Stomach (tissue), 19 donors: ENCODE measurements at places on chromosomes 7 and 10. TPM values are rescaled to one million over a fixed set of nuclear protein-coding genes. Genes with fewer than 3 reads are reported as not detected.

NXPH1 gene
- not detected for total RNA-seq

FKBP9 gene
- total RNA-seq = 869 TPM

PKD2L1 gene
- total RNA-seq = not detected

GRID2IP gene
- 0.37 TPM for total RNA-seq

TMEM176B gene
- total RNA-seq = 108 TPM

- H3K27ac ChIP-seq = no peak overlapping the region
- H3K36me3 ChIP-seq = peaks cover 99% of the 10 kb centered on the region
- peaks cover 5% of the 10 kb centered on the region for H3K4me1 ChIP-seq
- H3K27me3 ChIP-seq = no peaks in the 10 kb centered on the region
These were observed 60.1 kb downstream of the RABGEF1 start for GRCh38 chr7:66800591-66800990.

GRCh38 chr7:20783700-20784387, 2.8 kb downstream of the SP8 start:
- H3K4me1 ChIP-seq = peaks cover 39% of the 10 kb centered on the region
- peak overlapping the region; percentile 47 for H3K4me3 ChIP-seq
- H3K36me3 ChIP-seq = no peaks in the 10 kb centered on the region
- H3K27ac ChIP-seq = no peak overlapping the region
- peaks cover 100% of the 10 kb centered on the region for H3K27me3 ChIP-seq

DNA sequence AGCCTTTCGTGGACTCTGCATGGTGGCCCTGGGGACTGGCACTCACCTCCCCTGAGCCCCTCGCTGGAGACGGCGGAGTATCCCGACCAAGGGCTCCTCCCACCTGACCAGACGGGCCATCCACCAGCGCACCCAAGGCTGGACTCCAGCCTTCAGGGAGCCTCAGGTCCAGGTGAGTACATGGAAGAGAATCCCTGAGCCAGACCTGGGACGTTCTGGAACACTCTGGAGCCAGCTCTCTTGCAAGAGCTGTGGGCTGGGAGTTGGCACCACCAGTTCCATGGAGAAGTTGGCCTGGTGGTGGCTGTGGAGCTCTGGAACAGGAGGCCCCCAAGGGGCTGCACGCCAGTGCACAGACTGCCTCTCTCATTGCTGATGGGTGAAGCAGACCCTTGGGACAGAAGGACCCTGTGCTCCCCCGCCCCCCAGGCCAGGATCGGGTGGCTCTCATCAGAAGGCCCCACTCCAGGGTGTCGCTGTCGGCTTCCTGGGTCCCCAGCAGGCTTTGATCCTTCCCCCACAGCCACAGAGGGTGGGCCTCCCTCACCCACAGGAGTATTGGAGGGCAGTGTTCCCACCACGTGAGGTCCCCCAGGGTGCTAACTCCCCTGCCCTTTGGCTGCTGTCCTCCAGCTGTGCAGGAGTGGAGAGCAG, 189.9 kb downstream of the EBF3 start:
- H3K27me3 ChIP-seq = no peaks in the 10 kb centered on the region
- H3K27ac ChIP-seq = no peak overlapping the region
- H3K4me3 ChIP-seq = no peak overlapping the region
- H3K4me1 ChIP-seq = no peaks in the 10 kb centered on the region

DNA sequence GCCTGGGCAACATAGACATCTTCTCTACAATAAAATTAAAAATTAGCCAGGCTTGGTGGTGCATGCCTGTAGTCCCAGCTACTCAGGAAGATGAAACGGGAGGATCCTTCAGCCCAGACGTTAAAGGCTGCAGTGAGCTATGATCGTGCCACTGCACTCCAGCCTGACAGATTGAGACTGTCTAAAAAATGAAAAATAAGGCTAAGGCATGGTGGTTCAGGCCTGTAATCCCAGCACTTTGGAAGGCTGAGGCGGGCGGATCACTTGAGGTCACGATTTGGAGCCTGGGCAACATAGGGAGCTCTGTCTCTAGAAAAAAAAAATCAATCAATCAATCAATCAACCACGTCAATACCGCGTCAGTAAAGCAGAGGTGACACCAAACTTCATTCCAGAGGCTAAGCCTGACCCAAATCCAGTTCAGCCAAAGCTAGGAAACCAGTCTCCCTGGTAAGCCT, 31.1 kb downstream of the MRPS24 start:
- peaks cover 4% of the 10 kb centered on the region for H3K4me1 ChIP-seq
- H3K4me3 ChIP-seq = no peak overlapping the region
- H3K36me3 ChIP-seq = no peaks in the 10 kb centered on the region
- H3K27ac ChIP-seq = peak overlapping the region; percentile 34
- H3K27me3 ChIP-seq = no peaks in the 10 kb centered on the region
- DNase-seq = no peak

- no peaks in the 10 kb centered on the region for H3K27me3 ChIP-seq
- no peaks in the 10 kb centered on the region for H3K36me3 ChIP-seq
- H3K4me1 ChIP-seq = no peaks in the 10 kb centered on the region
- H3K4me3 ChIP-seq = no peak overlapping the region
These were observed 123.3 kb upstream of the LAMB4 start for GRCh38 chr7:108253275-108254044.

DNA sequence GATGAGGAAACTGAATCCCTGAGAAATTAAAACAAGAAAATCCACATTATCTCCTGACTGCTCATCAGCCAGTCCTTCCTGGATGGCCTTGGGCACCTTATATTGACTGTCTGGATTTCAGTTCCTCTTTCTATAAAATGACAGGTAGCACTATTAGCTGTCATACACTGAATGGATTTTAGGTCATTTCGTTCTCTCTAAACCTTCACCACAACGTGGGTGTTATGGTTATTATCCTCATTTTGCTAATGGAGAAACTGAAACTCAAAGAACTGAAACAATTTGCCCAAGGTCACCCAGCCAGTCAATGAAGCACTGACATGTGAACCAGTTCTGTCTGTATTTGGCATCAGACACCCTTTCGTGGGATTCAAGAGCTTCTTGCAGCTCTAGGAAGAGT, 193.8 kb downstream of the CYP26A1 start:
- no peaks in the 10 kb centered on the region for H3K36me3 ChIP-seq
- no peak overlapping the region for H3K4me3 ChIP-seq
- no peaks in the 10 kb centered on the region for H3K27me3 ChIP-seq
- no peak overlapping the region for H3K27ac ChIP-seq
- no peaks in the 10 kb centered on the region for H3K4me1 ChIP-seq
- no peak for DNase-seq

GRCh38 chr10:95278061-95278988, 12.5 kb downstream of the PDLIM1 start:
- DNase-seq = no peak
- no peak overlapping the region for H3K27ac ChIP-seq
- H3K4me1 ChIP-seq = peaks cover 62% of the 10 kb centered on the region
- no peaks in the 10 kb centered on the region for H3K27me3 ChIP-seq
- no peaks in the 10 kb centered on the region for H3K36me3 ChIP-seq

DNA sequence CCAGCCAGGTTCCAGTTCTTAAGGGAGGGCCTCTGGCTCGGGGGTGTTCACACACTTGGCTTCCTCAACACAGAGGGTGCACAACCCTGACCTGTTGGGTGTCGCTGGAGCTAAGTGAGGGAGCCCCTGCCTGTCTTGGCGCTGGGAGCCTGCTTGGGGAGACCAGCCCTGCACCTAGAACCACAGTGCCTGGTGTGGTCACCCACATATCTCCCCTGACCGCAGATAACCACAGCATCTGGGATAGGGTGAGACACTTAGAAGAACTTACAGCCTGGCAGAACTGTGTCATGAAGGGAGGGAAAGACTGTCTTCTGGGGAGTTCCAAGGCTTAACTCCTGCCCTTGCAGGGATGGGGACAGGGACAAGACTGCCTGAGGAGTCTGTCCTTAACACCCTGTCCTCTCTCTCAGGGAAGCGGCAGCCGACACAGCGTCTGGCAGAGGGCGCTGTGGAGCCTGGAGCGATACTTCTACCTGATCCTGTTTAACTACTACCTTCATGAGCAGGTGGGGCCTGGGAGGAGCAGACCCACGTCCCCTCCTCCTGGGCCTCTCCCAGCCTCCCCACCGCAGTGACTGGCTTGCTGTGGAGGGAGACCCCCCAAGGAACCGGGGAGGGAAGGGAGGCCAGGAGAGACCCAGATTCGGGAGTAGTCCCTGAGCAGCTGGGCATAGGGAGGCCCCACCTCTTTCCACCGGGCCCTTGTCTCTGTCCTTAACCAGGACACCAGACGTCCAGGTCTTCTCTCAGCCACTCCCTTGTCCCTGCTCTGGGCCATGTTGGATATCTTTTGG, 59.0 kb downstream of the PALD1 start:
- no peak overlapping the region for H3K27ac ChIP-seq
- H3K4me1 ChIP-seq = no peaks in the 10 kb centered on the region
- no peaks in the 10 kb centered on the region for H3K36me3 ChIP-seq
- H3K27me3 ChIP-seq = no peaks in the 10 kb centered on the region

GRCh38 chr10:77300682-77301302, 336.8 kb downstream of the KCNMA1 start:
- DNase-seq = no peak
- no peaks in the 10 kb centered on the region for H3K36me3 ChIP-seq
- H3K27me3 ChIP-seq = no peaks in the 10 kb centered on the region
- no peak overlapping the region for H3K27ac ChIP-seq

DNA sequence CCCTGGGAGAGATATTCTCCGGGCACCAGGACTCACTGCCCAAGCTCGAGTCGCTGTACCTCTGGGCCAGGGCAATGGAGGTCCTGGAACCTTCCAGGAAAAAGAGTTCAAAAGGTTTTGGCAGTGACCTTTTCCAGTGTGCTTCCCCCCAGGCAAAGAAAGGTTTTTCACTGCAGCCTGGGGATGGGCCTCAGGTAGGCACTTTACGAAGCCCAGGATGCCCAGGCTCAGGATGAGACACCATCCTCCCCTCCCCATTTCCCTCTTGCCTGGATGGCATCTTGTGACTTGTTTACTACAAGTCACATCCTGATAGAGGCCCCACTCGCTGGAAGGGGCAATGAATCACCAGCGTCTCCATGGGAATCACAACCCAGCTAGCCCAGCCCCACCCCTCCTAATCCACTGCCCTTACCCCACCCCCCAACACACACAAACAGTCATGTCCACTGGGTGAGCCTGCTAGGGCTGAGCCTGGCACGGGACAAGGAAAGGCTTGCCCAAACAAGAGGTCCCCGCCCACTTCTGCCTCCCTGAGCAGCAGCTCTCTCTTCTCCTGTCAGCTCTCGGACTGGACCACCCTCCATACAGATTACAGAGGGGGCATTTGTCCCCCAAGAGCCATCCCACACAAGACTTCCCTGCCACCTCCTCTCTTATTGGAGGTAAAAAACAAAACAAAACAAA, 93.8 kb upstream of the SMNDC1 start:
- no peaks in the 10 kb centered on the region for H3K27me3 ChIP-seq
- H3K4me1 ChIP-seq = peaks cover 28% of the 10 kb centered on the region
- H3K4me3 ChIP-seq = no peak overlapping the region
- no peaks in the 10 kb centered on the region for H3K36me3 ChIP-seq
- H3K27ac ChIP-seq = peak overlapping the region; percentile 75

DNA sequence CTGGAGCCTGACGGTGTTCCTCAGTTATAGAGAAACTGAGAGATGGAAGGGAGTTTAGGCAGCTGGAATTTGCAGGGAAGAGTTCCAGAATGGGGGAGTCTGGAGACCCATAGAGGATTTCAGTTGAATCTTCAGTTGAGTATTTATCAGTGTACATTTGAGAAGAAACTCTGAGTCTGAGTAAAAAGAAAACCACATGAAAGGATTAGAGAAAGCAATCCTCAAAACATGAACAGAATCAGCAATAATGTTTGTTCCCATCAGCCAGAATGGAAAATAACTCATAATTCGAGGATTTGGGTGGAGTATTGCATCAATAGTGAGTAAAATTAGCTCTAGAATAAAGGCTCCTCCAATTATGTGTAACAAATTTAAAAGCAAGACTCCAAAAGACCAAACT, 130.0 kb upstream of the AHR start:
- no peak overlapping the region for H3K4me3 ChIP-seq
- no peaks in the 10 kb centered on the region for H3K27me3 ChIP-seq
- no peaks in the 10 kb centered on the region for H3K4me1 ChIP-seq
- H3K36me3 ChIP-seq = no peaks in the 10 kb centered on the region
- no peak for DNase-seq

DNA sequence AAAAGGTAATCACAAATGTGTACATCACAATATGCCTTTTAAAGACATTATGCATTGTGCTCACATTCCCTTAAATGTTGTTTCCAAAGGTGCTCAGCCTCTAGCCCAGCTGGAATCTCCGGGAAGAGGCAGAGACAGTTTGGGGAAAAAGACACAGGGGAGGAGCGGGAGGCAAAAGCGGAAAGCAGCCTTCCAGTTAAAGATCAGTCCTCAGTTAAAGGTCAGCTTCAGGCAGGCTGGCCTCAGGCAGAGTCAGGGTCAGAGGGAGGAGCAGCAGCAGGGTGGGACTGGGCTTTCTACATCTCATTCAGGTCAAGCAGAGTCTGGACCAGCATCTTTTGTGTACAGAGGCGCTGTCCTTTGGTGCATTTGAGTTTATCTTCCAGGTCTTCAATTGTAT, 18.6 kb downstream of the ST7 start:
- no peak overlapping the region for H3K4me3 ChIP-seq
- no peaks in the 10 kb centered on the region for H3K36me3 ChIP-seq
- H3K27ac ChIP-seq = no peak overlapping the region
- DNase-seq = no peak
- H3K4me1 ChIP-seq = peaks cover 11% of the 10 kb centered on the region

DNA sequence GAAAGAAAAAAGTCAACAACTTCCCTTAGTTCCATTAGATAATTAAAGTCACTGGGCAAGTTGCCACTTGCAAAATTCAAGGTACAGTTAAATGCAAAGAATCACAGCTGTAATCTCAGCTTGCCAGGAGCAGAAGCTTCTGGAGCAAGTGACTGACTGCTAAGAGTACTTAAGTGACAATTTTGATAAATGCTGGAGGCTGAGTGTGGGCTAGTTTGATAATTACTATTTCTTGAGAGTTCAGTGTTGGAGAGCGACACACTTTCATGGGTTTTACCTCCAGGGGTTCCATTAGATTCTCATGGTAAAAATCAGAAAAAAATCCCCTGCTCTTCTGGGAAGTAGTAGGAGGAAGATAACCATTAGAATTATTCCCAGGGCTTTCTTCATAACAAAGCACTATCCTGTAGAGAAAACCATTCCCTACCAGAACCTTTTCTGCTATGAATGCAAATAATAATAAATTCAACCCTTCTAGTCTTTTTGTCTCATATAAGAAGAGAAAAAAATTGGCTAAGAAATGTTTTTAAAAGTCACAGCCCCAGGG, 486.3 kb downstream of the POM121L12 start:
- no peaks in the 10 kb centered on the region for H3K36me3 ChIP-seq
- DNase-seq = no peak
- H3K4me1 ChIP-seq = no peaks in the 10 kb centered on the region
- H3K27ac ChIP-seq = no peak overlapping the region
- no peaks in the 10 kb centered on the region for H3K27me3 ChIP-seq
